ENCODE measurements at places on chromosomes 5 and 9.

DNA sequence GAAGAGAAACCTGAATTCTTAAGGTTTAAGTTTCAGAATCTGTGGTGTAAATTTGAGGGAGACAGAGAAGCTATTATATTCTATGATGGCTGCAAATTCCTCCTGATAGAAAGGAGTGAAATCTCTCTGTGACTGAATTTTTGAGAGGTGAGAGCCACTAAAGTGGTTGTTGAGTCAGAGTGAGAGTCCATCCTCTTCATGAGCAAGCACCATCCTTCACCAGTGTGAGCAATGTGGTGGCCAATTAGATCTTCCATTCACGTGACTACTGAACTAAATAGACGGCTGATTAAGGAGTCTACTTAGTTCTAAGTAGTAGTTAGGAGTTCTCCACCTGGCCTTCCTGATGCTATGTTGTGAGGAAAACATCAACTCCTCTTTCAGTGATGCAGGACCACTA, 147.8 kb upstream of the CCNH start:
- DNase-seq, result no peak

- peak; percentile 69 for DNase-seq
Observed at GRCh38 chr9:7935681-7936080, 136.1 kb upstream of the DMAC1 start.

DNA sequence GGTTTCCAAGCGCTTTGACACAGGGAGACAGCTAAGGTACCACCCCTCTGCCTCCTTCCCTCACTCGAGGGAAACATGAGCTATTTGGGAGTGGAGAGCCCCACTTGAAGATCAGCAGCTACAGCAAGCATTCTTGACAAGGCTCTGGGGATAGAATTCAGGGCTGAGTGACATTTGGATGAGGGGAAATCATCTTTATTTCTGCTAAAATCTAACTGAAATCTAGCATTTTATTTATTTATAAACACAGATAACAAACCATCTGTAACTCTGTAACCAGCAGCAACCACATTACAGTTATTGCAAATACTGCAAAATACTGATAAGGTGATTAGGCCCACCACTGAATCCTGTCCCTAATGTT, 22.4 kb downstream of the RNF130 start:
- DNase-seq, result no peak

- no peak for DNase-seq
Observed at GRCh38 chr9:95138474-95138873, 179.0 kb downstream of the FANCC start.

DNA sequence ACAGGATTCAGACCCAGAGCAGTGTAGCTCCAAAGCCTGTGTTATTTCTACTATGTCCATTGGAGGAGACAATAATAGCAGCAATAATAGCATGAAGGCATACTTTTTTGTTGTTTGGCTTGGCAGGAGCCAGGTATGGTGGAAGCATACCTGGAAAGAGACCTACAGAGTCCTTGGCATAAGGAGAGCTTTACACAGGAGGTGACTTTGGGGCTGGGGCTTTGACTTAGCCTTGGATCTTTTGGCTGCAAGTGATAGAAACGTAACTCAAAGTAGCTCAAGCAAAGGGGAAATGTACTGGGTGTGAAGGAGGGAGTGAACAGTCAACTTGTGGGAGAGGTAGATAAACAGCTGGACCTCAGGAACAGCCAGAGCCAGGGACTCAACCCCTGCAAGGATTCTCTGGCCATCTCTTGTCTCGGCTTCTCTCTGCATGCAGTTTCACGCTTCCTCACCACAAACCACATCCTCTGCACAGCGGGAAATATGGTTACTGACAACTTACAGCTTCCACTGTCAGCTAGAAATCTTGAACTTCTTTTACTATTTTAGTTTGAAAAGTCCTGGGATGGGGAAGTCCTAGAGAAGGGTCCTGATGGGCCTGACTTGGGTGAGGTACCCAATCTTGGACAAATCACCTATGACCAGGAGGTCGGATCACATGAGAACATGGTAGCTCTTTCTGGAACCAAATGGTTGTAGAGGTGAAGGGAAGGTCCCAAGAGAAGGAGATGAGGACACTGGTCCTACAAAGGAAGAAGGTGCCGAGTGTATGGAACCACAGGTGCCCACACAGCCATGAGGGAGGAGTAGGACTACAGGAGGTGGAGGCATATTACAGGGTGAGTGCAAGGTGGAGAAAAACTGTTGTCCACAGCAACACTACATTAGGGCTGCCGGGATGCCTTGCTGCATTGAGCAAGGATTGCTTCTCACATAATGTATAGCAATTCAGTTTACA, 47.0 kb upstream of the TGFBR1 start:
- peak; percentile 74 for DNase-seq

- no peak for DNase-seq
Observed at GRCh38 chr5:66238435-66238834, 94.3 kb downstream of the SREK1 start.

DNA sequence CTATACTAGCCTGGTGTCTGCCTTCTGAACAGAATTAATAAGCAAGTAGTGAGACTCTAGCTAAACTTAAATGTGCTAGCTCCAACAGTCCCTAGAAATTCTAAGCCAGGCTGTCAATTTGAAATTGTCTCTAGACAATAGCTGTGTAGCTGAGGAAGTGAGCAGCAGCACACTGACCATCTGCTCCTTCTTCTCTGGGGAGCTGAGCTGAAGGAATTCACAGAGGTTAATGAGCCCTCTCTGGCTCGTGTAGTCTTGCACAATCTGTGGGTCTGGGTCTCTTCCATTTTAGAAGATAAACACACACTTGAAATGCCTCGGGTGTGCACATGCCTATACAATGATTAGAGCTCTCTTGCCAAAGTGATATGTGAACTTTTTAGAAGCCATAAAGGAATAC, 63.5 kb upstream of the BARX1 start:
- DNase-seq, result no peak

GRCh38 chr5:62450259-62450658, 37.7 kb downstream of the IPO11 start:
- DNase-seq, result no peak

- peak; percentile 71 for DNase-seq
Observed at GRCh38 chr9:33374634-33375237, 27.6 kb downstream of the AQP7 start.

DNA sequence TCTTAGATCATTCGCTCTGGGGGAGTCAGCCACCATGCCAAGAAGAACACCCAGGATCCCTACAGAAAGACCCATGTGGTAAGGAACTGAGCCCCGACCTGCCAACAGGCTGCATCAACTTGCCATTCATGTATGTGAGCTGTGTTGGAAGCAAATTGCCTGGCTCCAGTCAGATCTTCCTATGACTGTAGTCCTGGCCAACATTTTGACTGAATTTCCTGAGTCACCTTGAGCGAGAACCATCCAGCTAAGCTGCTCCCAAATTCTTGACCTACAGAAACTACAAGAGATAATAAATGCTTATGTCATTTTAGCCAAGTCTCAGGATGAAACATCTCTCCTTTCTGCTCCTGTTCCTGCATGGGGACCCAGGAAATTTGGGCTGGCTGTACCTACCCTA, 40.0 kb upstream of the SLC44A1 start:
- DNase-seq, result no peak

GRCh38 chr5:133993185-133993936, 11.4 kb downstream of the VDAC1 start:
- DNase-seq, result no peak

GRCh38 chr5:139974661-139975060, 68.4 kb downstream of the NRG2 start:
- DNase-seq, result no peak

- no peak for DNase-seq
Observed at GRCh38 chr9:78397045-78397444, 100.1 kb downstream of the PSAT1 start.
